ENCODE measurements at places on chromosomes 2 and 18. TPM values are rescaled to one million over a fixed set of nuclear protein-coding genes. Genes with fewer than 3 reads are reported as not detected.

DNA sequence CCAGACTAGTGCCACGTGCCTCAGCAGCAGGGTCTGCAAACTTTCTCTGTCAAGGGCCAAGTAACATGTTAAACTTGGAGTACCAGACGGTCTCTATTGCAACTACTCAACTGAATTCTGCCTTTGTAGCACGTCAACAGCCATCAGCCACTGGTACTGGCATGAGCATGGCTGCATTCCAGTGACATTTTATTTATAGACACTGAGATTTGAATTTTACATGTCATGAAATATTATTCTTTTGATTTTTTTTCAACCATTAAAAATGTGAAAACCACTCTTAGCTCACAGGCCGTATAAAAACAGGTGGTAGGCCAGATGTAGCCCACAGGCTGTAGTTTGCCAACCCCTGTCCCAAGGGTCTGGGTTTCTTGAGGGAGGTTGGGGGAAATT lies 199.7 kb downstream of the TPGS2 start:
- no peaks in the 10 kb centered on the region for H3K27me3 ChIP-seq
- peaks cover 4% of the 10 kb centered on the region for H3K36me3 ChIP-seq
- no peak overlapping the region for H3K4me3 ChIP-seq
- DNase-seq, result no peak
- no peak overlapping the region for H3K27ac ChIP-seq

- DNase-seq, result no peak
- no peaks in the 10 kb centered on the region for H3K4me1 ChIP-seq
- H3K4me3 ChIP-seq, result no peak overlapping the region
- H3K27me3 ChIP-seq, result no peaks in the 10 kb centered on the region
Observed at GRCh38 chr18:62060820-62061219, 126.0 kb downstream of the PIGN start.

DNA sequence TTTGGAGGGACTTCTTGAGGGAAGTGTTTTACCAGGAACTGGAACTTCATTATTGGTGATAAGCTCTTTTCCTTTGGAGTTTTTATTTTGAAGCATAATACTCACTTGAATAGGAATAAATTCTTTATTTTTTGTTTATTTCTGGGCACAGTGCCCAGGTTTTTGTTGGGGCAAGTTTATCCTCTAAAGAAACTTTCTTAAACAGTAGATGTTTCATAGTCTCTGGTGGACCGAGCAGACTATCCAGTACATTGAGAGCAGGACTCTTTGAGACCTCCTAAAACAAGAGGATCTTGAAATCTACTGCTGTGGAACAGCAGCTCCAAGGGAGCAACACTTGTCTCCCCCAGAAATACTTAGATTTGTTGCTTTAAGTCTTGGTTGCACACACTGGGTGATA lies 109.4 kb downstream of the PARD3B start:
- no peaks in the 10 kb centered on the region for H3K27me3 ChIP-seq
- no peaks in the 10 kb centered on the region for H3K36me3 ChIP-seq
- peaks cover 11% of the 10 kb centered on the region for H3K4me1 ChIP-seq
- H3K4me3 ChIP-seq, result no peak overlapping the region
- H3K27ac ChIP-seq, result no peak overlapping the region

GRCh38 chr2:193336781-193337180 lies 1142.0 kb upstream of the TMEFF2 start:
- H3K27me3 ChIP-seq, result no peaks in the 10 kb centered on the region
- no peak overlapping the region for H3K4me3 ChIP-seq
- DNase-seq, result no peak
- H3K36me3 ChIP-seq, result no peaks in the 10 kb centered on the region

TUBB8B gene
- 0.30 TPM for polyA plus RNA-seq

- H3K4me3 ChIP-seq, result no peak overlapping the region
- H3K27me3 ChIP-seq, result no peaks in the 10 kb centered on the region
- H3K27ac ChIP-seq, result no peak overlapping the region
- H3K36me3 ChIP-seq, result no peaks in the 10 kb centered on the region
Observed at GRCh38 chr2:104344985-104345384, 508.9 kb upstream of the POU3F3 start.

GRCh38 chr2:72933646-72934151 lies 16.4 kb downstream of the EMX1 start:
- H3K27ac ChIP-seq, result no peak overlapping the region
- H3K4me1 ChIP-seq, result peaks cover 21% of the 10 kb centered on the region
- no peak for DNase-seq
- no peaks in the 10 kb centered on the region for H3K36me3 ChIP-seq

- H3K36me3 ChIP-seq, result no peaks in the 10 kb centered on the region
- H3K4me1 ChIP-seq, result no peaks in the 10 kb centered on the region
- H3K27ac ChIP-seq, result no peak overlapping the region
- no peak for DNase-seq
- H3K27me3 ChIP-seq, result no peaks in the 10 kb centered on the region
Observed at GRCh38 chr2:3162442-3163077, 215.1 kb downstream of the EIPR1 start.

DNA sequence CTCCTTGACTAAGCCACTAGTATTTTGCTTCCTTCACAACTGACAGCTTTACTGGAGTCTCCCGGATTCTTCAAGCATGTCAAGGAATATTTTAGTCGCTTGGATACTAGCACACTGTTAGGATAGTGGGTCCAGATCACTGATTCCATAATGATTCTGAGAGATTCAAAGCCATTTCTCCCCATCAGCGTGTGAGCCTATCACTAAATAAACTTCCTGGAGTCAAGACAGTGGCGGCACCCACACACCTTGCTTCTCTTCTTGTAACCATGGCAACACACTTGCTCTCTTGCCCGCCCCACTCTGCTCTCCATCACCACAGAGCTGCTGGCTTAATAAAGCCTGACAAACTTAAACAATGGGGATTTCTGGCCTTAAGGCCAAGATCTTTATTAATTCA lies 245.1 kb downstream of the LRRTM1 start:
- H3K27ac ChIP-seq, result no peak overlapping the region
- H3K27me3 ChIP-seq, result no peaks in the 10 kb centered on the region
- H3K4me1 ChIP-seq, result no peaks in the 10 kb centered on the region

DNA sequence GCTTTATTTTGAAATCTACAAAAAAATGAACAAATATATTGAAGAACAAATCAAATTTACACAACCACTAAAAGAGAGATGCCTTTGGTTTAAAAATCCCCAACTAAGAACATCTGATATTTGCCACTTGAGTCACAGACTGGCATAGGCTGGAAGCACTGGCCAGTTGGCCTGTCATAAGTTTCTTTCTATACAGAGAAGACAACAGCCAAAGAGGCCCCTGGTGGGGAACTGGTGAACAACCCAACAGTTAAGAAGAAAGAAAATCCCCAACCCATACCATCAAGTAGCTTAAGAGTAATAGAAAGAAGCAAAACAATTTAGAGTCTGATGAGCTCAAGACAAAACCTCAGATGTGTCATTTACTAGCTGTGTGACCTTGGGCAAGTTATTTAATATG lies 45.5 kb downstream of the OSR1 start:
- no peak for DNase-seq
- H3K4me1 ChIP-seq, result no peaks in the 10 kb centered on the region
- no peak overlapping the region for H3K27ac ChIP-seq
- H3K4me3 ChIP-seq, result no peak overlapping the region

- H3K27me3 ChIP-seq, result no peaks in the 10 kb centered on the region
- H3K36me3 ChIP-seq, result no peaks in the 10 kb centered on the region
- DNase-seq, result no peak
- no peak overlapping the region for H3K27ac ChIP-seq
- no peaks in the 10 kb centered on the region for H3K4me1 ChIP-seq
Observed at GRCh38 chr18:21369146-21369545, 127.1 kb downstream of the GREB1L start.

GRCh38 chr18:36302676-36303075 lies 5.2 kb downstream of the FHOD3 start:
- no peak for DNase-seq
- no peaks in the 10 kb centered on the region for H3K27me3 ChIP-seq
- no peak overlapping the region for H3K4me3 ChIP-seq
- H3K36me3 ChIP-seq, result no peaks in the 10 kb centered on the region

LYG1 gene
- 0.53 TPM for polyA plus RNA-seq
